IPS-NIHi11 (cell line): ENCODE measurements at places on chromosomes 6 and 20.

- DNase-seq: no peak
Observed at GRCh38 chr6:43383021-43383667, 13.7 kb upstream of the ZNF318 start.

DNA sequence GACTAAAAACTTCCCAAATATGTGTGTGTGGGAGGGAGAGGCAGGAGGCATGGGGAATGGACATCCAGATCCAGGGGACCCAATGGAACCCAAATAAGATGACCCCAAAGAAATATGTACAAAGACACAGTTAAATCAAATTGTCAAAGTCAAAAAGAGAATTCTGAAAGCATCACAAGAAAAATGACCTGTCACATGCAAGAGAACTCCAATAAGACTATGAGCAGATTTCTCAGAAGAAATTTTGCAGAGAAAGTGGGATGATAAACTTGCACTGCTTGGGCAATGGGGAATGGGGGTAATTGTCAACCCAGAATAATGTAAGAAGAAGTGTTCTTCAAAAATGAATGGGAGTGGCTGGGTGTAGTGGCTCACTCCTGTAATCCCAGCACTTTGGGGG, 59.5 kb upstream of the PLN start:
- no peak for DNase-seq

DNA sequence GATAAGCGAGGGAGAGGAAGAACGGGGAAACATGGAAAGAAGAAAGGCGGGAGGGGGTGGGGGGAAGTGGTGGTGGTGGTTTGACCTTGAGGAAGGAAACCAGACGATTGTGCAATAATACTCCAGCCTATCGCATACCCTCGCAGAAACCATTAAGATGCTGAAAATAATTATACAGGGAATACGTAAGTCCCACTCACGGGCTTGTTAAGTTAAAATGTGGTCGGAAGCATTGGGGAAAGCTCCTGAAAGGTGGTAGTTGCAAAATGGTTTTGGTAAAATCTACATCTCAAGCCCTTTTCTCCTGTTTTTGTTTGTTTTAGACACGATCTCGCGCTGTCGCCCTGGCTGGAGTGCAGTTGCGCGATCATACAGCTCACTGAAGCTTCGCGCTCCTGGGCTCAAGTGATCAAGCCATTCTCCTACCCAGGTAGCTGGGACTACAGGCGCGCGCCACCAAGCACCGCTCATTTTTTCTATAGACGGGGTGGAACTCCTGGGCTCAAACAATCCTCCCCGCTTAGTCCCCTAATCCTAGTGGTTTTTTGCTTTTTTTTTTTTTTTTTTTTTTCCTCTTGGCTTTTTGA, 128.9 kb upstream of the ZNF184 start:
- DNase-seq: no peak

DNA sequence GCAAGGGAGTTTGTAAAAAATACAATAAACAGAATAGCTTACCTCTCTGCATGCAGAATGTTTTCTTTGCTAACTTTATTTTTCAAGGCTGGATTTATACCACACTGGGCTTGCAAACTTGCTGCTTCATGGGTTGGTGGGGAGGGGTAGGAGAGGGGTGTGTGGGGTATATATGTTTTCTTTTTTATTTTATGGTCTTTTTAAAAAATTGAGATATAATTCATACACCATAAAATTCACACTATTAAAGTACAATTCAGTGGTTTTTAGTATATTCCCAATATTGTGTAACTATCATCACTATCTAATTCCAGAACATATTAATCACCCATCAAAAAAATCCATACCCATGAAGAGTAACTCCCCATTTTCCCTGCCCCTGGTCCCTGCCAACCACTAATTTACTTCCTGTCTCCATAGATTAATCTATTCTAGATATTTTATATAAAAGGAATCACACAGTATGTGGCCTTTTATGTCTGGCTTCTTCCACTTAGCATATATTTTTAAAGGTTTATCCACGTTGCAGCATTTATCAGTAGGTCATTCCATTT, 14.3 kb upstream of the TRPC4AP start:
- no peak for DNase-seq

DNA sequence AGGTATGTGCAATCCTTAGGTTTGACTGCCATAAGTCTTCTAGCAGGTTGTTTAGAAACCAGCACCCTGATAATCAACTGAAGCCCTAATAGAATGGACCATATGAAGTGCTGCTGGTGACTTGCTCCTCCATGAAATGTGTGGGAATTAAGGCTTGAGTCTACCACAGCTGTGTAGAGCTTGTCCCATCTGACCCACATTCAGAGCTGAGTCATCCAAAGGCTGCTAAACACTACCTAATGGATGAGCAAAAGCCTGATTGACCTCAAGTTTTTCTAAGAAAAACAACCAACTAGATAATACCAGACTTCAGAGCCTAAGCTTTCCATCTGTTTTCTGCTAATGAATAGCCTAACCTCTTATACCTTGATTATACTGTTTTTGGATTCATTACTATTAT, 120.3 kb upstream of the MOCS1 start:
- no peak for DNase-seq

- no peak for DNase-seq
Observed at GRCh38 chr6:24664046-24664987, 2.4 kb downstream of the TDP2 start.

DNA sequence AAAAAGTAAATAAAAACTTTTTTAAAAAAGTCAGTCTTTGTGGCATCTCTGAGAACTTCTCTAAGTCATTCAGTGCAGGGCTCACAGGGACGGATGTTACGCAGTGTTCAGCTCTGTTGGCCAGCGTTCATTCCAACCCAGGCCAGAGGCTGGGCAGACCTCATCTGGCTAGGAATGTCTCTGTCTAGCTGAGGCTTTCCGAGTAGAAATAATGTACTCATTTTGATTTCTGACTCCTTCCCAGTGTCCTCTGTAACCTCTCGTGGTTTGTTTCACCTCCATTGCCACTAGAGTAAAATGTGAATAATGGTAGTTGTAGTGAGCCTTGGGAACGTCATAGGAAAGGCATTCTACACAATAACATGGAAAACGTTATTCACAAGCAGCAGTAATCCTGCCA, 135.1 kb downstream of the TMEM242 start:
- no peak for DNase-seq

DNA sequence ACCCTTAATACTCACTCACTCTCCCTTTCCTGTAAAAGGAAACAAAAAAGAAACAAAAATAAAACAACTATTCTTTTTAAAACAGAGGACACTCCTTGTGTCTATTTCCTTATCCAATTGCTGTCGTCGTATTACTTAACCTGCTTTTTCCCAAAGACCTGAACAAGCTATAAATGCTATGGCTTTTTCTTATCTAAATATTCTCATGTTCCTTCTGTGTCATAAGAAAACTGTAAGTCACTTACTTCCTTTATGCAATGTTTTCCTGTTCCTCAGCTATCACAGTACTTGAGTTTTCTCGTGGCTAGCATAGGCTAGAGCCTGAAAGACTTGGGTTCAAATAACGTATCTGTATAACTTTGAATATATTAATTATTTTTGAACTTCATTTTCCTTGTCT, 99.2 kb downstream of the IRAK1BP1 start:
- no peak for DNase-seq

DNA sequence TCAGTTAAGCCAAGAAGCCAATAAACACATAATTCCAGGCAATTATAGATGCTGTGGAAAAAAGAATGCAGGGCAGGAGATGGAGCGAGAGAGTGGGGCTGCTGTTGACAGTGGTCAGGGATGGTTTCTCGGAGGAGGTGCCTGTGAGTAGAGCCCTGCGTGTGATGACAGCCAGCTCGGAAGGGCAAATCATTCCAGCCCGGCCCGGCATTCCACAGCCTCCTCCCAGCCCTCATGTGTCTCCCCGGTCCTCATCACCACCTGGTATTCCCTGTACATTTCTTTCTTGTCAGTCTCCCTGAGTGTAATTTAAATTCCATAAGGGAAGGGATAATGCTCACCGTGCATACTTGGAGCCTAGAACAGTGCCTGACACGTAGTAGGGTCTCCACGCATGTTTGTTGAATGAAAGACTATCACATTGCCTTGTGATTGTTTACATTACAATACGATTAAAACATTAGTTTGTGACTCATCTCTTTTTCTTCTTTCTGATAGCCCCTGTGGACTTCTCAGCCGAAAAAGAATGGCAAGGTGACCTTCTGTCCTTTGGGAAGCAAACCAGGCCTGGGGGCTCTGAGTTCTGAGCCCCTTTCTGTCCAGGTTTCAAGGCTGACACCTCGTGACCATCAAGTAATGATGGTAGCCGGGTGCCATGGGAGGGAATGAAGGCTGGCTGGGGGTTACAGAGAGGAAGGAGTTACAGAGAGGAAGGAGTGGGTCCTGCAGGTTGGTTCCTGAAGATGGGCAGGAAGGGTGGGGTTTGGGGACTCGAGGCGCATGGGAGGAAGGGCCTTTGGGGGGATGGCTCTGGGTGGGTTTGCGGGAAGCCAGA, 379.5 kb upstream of the SULF2 start:
- no peak for DNase-seq

DNA sequence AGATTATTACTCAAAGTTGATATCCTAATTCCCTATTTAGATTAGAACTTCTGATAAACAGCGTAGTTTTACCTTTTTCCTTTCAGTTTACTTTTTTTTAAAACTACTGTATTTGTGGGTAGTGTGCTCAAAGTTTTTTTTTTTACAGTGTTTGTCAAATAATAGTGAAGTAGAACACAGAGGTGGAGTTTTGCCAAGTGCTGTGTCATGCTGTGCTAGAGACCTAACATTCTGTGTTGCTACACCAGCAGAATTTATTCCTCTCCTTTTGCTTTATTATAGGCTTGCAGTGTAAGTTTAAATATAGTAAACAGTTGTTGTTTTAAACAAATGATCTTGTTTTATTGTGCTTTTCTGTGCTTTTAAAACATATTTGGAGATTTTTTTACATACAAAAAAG, 125.4 kb downstream of the HIVEP1 start:
- no peak for DNase-seq

- no peak for DNase-seq
Observed at GRCh38 chr6:15995493-15995892, 133.4 kb upstream of the MYLIP start.

DNA sequence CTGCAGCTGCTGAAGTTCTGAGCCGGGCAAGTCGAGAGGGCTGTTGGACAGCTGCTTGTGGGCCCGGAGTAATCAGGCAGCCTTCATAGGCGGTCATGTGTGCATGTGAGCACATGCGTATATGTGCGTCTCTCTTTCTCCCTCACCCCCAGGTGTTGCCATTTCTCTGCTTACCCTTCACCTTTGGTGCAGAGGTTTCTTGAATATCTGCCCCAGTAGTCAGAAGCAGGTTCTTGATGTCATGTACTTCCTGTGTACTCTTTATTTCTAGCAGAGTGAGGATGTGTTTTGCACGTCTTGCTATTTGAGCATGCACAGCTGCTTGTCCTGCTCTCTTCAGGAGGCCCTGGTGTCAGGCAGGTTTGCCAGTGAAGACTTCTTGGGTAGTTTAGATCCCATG, 21.2 kb upstream of the MAPK13 start:
- no peak for DNase-seq

DNA sequence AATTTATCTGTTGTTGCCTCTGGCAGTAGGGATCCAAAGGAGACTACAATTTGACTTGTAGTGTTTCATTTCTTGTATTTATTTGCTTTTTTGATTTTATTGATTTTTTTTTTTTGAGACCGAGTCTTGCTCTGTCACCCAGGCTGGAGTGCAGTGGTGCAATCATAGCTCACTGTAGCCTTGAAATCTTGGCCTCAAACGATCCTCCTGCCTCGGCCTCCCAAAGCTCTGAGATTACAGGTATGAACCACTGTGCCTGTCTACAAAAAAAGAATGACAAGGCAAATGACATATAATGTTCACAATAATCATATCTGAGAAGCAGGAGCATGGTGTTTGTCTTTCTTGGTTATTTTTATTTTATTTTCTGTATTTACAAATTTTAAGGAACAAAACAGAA, 117.6 kb upstream of the RNF24 start:
- no peak for DNase-seq

DNA sequence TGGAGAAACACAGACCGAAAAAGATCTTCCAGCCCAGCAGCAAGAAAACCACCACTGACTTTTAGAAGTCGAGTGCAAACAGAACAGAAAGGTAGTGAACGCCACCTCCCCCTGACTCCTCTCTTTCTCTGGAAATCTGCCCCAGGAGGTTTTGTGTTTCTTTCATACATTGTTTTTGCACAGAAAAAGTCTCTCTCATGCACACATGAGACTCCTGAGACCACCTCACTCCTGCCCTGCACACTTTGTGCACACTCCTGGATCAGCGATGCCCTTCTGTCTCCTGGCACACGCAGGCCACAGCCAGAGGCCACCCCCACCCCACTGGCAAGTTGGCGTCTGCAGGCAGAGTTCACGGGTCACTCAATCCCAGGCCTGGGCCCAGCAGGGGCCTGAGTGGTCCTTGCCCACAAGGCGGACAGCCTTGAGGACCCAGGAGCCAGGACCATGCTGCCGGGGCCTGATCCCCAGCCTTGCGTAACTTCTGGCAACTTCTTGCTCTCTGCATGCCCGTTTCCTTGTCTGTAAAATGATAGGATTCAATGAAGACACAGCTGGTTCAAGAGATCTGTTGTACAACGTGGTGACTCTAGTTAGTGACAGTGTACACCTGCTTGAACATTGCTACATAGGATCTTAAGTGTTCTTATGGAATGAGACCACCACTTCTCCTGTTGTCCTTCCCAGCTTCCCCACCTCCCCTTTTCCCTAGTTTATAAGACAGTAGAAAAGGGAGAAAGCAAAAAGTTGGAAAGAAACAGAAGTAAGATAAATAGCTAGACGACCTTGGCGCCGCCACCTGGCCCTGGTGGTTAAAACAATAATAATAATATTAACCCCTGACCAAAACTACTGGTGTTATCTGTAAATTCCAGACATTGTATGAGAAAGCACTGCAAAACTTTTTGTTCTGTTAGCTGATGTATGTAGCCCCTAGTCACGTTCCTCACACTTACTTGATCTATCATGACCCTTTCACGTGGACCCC, 30.2 kb upstream of the CST7 start:
- no peak for DNase-seq

DNA sequence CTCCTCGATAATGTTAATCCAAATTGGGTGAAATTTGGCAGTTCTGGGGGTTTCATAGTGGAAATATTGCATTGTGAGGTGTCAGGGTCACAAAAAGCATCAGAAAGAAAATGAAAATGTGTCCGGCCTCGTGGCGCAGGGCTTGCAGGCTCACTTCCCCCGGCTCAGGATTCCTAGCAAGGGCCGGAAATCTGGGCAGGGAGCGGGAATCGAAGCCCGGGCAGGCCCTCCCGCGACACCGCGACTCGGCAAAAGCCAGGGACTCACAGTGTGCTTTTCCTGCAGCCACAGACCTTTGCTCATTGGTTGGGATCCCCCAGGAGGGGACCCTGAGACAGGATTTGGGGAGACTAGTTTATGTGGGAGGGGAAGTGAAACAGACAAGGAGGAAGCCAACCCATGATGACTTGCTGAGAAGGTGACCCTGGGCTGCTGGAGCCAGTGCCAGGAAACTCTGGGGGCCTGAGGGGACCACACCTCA, 847 bp upstream of the CD93 start:
- DNase-seq: no peak

- no peak for DNase-seq
Observed at GRCh38 chr6:73504160-73504559, 16.7 kb downstream of the EEF1A1 start.

GRCh38 chr6:118712969-118713368, 61.6 kb upstream of the CEP85L start:
- DNase-seq: no peak
